Hepatocyte (in vitro differentiated cells): ENCODE measurements at places on chromosomes 16 and 17. TPM values are rescaled to one million over a fixed set of nuclear protein-coding genes. Genes with fewer than 3 reads are reported as not detected.

DNA sequence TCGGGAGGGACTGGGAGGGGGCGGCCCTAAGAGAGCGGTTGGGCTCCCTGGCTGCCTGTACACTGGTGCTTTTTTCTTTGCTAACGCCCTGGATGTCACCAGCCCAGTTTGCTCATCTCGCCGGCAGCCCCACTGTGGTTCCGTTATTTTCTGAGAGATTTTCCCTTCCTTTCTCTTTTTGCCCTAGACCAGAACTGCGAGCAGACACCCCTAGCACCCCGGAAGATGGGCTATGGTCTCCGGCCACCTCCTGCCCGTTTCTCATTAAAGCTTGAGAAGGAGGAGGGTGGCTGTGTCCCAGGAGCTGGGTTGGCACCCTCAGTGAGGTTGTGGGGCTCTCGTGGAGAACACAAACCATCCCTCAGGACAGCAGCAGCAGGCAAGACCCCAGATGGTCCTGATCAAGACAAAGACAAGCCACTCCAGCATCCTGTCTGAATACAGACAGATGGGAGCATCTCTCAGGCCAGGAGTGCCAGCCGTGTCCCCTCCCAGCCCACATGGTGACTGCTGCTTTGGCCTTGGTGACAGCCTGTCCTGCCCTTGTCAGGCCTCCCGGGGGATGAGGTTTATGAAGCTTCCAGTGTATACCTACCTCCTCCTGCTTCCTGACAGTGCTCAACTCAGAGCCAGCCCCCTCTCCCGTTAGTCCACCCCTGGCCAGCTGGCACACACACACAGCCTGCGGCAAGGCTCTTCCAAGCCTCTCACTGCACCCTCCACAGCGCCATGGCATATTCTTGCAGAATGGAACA lies 77.2 kb downstream of the KCNJ12 start:
- H3K27me3 ChIP-seq, result peaks cover 2% of the 10 kb centered on the region
- no peak for DNase-seq
- no peak overlapping the region for H3K4me3 ChIP-seq
- no peaks in the 10 kb centered on the region for H3K36me3 ChIP-seq

The KRTAP2-1 gene
- total RNA-seq, result not detected in 2 replicates

- no peak overlapping the region for H3K4me3 ChIP-seq
- no peaks in the 10 kb centered on the region for H3K27me3 ChIP-seq
- DNase-seq, result no peak
- H3K27ac ChIP-seq, result no peak overlapping the region
- peaks cover 4% of the 10 kb centered on the region for H3K4me1 ChIP-seq
- no peaks in the 10 kb centered on the region for H3K36me3 ChIP-seq
Observed at GRCh38 chr16:69942099-69942491, 9.0 kb upstream of the CLEC18A start.

DNA sequence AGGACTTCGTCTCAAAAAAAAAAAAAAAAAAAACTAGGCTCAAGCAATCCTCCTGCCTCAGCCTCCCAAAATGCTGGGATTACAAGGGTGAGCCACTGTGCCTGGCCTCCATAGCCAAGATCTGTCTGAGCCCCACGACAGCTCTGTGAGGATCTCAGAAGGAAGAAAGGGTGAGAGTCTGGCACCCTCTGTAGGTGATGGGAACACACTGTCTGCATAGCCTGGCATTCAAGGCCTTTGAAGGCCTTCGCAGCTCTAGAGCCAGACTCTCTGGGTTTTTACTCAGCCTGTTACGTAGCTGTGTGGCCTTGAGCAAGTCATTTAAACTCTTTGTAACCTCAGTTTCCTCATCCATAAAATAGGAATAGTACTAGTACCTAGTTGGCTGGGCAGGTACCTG lies 6.3 kb upstream of the XPO6 start:
- no peak overlapping the region for H3K4me3 ChIP-seq
- H3K27me3 ChIP-seq, result no peaks in the 10 kb centered on the region
- no peaks in the 10 kb centered on the region for H3K4me1 ChIP-seq
- H3K27ac ChIP-seq, result no peak overlapping the region
- DNase-seq, result peak; percentile 23
- H3K36me3 ChIP-seq, result no peaks in the 10 kb centered on the region

The KRTAP4-3 gene
- not detected in 2 replicates for total RNA-seq

GRCh38 chr16:73143576-73144422 lies 95.9 kb upstream of the ZFHX3 start:
- H3K27me3 ChIP-seq, result no peaks in the 10 kb centered on the region
- no peaks in the 10 kb centered on the region for H3K36me3 ChIP-seq
- DNase-seq, result no peak
- no peak overlapping the region for H3K4me3 ChIP-seq

DNA sequence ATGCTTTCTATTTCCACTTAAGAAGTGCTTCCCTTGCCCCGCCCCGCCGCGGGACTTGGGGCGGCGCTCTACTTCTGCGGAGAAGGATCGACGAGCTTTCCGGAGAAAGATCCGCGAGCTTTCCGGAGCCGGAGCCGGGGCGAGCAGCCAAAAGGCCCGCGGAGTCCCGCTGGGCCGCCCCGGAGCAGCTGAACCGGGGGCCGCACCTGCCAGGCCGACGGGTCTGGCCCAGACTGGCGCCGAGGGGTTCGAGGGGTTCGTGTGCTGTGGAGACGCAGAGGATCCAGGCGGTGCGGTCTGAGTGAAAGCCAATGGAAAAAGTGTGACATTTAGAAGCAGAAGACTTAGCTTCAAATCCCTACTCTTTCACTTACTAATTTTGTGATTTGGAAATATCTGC lies 50.8 kb downstream of the TBC1D26 start:
- H3K27ac ChIP-seq, result no peak overlapping the region
- peaks cover 3% of the 10 kb centered on the region for H3K4me1 ChIP-seq
- H3K4me3 ChIP-seq, result no peak overlapping the region
- no peak for DNase-seq
- no peaks in the 10 kb centered on the region for H3K27me3 ChIP-seq
